Inflammatory macrophage treated with lipopolysaccharide for 1 hour (primary cell): ENCODE measurements at places on chromosomes 7 and 10.
A peak's percentile ranks its signal among the peaks of the same experiment; 100 is the strongest.

- no peak for DNase-seq
These were observed 28.5 kb upstream of the LOXL4 start for GRCh38 chr10:98296524-98296923.

- no peak for DNase-seq
These were observed 53.4 kb upstream of the CYP2C8 start for GRCh38 chr10:95122736-95123135.

DNA sequence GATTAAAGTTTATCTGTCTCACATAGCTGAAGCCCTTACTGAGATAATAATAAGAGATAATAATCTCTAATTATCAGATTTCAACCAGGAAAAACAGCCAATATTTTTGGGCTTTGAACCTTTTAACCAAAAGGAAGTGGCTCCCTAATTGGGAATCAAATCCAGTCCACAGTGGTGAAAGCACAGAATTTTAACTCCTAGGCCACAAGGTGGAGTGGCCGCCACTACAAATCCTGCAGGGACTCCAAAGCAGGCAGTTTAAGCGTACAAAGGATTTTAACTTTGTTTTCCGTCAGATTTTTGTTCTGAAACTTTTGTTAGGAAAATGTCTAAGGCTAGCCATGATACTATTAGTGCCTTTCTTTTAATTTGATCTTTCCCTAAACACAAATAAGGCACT is 99.6 kb upstream of the CCNY start:
- no peak for DNase-seq

GRCh38 chr10:77274046-77274795 is 363.4 kb downstream of the KCNMA1 start:
- DNase-seq: no peak

DNA sequence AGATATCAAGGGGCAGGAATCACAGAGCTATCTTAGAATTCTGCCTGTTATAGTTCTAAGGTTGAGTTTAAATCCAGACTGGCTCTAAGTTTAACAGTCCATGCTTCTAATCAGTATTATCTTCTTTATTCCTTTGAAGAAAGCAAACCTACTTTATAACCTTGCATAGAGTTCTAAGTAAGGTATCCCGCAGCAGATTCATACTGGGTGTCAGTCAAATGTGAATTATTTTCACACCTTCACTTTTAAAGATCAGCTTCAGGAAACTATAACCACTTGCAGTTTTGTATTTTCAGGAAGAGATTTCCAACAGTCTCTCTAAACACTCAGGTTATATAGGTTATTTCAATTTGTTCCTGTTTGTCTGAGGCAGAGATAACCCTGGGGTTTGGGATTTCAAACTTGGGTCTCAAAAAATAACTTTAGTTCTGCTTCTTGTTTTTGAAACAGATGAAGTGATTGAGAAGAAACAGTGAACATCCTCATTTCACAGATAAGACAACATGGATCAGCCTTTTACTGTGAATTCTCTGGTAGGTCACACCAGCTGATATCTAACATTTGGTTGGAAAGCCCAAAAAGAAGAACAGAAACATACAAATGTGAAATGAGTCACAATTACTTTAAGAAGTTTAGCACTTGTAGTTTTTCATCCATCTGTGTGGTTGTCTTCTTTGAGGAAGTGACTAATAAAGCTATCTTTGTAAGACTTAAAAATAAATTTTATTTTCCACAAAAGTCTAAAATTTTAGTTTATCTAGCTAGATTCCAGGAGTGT is 21.4 kb downstream of the STAMBPL1 start:
- peak; percentile 85 for DNase-seq

- no peak for DNase-seq
These were observed 369.5 kb downstream of the IPMK start for GRCh38 chr10:57898231-57898630.
